CD4-positive, alpha-beta T cell treated with Interleukin-6 at 100 ng/mL for 8 hours (primary cell): ENCODE measurements at places on chromosomes 3 and 15.

- no peak for DNase-seq
These were observed 6.3 kb downstream of the PLCD1 start for GRCh38 chr3:38022896-38023709.

GRCh38 chr15:63246691-63247469 lies 30.5 kb upstream of the APH1B start:
- no peak for DNase-seq

DNA sequence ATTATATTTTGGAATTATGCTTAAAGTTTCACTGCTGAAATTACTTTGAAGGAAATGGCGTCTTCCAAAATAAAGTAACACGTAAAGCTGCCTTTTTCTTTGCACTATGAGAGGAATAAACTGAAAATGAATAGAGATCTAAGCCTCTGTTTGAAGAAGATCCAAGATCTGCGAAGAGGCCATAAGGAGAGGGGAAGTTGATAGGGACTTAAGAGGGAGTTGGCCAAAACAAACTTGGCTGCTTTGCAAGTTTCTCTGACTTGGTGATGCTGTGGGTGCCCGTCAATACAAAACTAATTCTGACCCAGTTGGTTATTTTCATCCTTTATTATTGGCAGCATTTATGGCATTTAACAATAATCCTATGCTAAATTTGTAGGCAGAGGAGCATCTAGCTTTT lies 190.2 kb upstream of the GBE1 start:
- DNase-seq: no peak

GRCh38 chr3:47406762-47407149 lies 25.9 kb downstream of the PTPN23 start:
- DNase-seq: no peak

- DNase-seq: no peak
These were observed 14.7 kb downstream of the FHIT start for GRCh38 chr3:61236556-61236955.
